ENCODE measurements at places on chromosomes 2 and 18.

DNA sequence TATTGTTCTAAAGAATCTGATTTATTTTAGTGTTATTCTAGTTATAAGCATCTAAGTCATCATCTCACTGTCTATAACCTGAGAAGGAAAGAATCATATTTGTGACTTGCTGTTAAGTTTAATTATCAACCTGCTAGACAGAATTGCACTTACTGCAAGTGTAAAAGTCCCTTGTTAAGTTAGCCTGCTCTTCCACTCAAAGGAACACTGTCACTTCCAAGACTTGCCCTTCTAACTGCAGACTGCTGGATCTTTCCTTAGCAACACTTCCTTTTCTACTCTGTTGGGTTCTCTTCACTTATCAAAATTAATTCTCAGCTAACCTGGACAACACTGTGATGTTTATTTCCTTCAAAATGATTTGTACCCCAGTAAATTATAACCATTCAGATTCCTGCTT is 323.2 kb upstream of the TFPI start:
- DNase-seq = no peak

DNA sequence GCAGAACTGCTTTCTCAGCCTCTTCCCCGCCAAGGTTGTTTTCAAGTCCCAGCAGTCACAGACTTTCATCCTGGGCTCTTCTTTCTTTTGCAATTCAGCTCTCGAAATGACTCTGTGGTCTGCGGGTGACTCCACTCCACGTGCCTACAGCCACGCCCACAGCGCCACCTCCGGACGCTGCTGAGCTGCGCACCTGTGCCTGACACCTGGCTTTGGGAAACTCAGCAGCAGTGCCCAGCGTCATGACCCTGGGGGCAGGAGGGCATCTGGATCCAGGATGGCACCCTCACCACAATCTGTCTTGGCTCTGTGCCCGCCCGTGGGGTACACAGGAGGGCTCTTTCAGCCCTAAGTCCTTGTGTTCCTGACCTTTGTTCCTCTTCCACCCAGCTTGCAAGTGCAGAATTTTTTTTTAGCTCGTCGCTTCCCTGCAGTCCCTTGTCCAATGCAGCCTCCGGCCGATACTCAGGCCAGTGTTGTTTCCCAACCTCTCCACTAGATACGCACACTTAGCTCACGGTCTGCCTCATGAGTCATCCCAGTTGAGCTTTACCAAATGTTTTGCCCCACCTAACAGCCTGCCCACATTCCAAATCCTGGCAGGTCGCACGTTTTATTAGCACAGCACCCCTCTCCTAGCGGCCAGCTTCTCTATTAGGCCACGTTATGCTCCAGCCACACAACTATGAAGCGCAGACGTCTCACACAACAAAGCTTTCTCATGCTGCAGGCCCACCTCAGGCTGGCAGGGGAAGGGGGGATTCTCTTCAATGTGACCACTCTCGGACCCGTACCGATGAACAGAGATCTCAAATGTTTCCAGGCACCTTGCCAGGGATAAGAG is 6.5 kb upstream of the CAPN10 start:
- DNase-seq = peak; percentile 84

GRCh38 chr2:175309799-175310198 is 128.3 kb upstream of the ATP5MC3 start:
- peak; percentile 65 for DNase-seq

DNA sequence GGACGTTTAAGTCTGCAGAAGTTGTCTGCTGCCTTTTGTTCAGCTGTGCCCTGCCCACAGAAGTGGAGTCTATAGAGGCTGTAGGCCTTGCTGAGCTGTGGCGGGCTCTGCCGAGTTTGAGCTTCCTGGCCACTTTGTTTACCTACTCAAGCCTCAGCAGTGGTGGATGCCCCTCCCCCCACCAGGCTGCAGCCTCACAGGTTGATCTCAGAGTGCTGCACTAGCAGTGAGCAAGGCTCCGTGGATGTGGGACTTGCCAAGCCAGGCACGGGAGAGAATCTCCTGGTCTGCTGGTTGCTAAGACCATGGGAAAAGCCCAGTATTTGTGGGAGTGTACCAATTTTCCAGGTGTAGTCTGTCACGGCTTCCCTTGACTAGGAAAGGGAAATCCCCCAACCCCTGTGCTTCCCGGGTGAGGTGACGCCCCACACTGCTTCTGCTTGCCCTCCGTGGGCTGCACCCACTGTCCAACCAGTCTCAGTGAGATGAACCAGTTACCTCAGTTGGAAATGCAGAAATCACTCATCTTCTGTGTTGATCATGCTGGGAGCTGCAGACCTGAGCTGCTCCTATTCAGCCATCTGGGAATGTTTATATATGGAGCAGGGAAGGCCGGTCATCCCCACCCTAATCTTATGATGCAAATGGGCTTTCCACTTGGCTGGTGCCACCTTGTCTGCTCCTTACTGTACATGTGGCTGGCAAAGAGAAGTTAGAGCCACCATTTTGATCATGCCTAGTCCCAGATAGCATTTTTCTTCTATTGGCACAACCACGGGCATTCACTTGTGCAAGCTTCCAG is 156.9 kb upstream of the ITGA6 start:
- no peak for DNase-seq

- DNase-seq = no peak
These were observed 186.4 kb upstream of the FAM98A start for GRCh38 chr2:33785201-33786106.

- DNase-seq = no peak
These were observed 103.1 kb downstream of the SH3BP4 start for GRCh38 chr2:235054919-235055318.

DNA sequence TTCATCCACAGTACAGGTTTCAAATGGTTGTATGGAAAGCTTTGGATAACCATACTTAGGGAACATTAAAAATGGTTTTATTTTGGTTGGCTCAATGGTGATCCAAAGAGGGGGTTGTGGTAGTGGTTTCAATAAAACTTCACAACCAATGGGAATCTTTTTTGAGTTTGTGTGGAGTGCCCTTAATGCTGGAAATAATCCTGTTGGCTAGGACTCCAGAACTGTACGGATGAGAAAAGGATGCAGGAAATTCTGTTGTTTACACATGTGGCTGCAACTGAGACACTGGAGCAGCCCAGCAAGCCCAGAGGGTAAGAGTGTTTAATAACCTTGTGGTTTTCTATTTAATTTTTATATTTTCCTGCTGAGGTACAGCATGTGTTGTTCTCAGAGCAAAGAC is at the start of gene CCDC102B:
TSS of gene CCDC102B (plus strand) at position 210 of the 400 bp plus-strand sequence. CDS start 38,684 bp downstream, outside the sequence.
- DNase-seq = no peak

GRCh38 chr2:107735201-107735600 is 91.5 kb upstream of the RGPD4 start:
- DNase-seq = no peak

DNA sequence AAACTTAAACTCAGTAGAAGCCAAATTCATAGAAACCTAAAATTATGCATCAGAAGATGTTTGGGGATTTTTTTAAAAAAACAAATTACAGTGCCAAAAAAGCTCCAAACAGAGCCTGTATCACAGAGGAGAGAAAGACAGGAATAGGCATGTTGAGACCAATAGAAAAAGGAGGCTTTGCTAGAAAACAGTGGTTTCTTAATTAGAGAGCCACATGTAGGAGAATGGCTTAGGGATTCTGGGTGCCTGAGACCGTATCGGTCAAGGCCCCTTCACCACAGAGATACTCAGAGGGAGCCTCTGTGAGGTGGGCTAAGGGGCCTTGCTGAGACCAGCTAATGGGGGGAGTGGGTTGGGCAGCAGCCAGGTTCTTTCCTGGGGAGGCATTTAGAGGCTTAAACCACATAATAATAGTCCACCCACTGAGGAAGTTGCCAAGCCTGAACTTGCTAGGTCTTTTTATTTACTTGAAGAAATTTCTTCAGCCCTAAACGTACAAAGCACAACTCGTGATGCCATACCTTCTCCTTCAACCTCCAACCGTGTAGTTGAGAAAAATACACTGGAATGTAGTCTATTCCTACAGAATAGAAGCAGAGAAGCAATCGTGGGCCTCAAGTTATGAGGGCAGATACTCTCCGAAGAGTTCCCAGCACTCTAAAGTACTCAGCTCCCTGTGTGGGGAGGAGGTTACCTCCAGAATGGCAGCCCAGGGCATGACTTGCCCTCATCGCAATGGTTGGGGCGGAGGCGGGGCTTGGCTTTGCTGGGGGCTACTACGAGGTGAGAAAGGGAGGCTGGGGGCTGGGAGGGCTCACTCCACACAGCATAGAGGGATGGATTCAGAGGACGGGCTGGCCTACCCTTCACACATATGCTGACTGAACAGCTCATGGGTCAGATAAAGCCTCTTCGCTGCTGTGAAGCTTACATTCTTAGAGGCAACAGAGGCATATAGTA is 237.9 kb downstream of the TPGS2 start:
- DNase-seq = no peak

GRCh38 chr2:59277671-59278070 is 1036.5 kb upstream of the FANCL start:
- peak; percentile 6 for DNase-seq

GRCh38 chr2:20438334-20439192 is 8.3 kb upstream of the RHOB start:
- peak; percentile 49 for DNase-seq

- DNase-seq = no peak
These were observed 6.7 kb upstream of the IAH1 start for GRCh38 chr2:9467687-9468086.

GRCh38 chr2:2645162-2645855 is 314.2 kb upstream of the MYT1L start:
- no peak for DNase-seq

DNA sequence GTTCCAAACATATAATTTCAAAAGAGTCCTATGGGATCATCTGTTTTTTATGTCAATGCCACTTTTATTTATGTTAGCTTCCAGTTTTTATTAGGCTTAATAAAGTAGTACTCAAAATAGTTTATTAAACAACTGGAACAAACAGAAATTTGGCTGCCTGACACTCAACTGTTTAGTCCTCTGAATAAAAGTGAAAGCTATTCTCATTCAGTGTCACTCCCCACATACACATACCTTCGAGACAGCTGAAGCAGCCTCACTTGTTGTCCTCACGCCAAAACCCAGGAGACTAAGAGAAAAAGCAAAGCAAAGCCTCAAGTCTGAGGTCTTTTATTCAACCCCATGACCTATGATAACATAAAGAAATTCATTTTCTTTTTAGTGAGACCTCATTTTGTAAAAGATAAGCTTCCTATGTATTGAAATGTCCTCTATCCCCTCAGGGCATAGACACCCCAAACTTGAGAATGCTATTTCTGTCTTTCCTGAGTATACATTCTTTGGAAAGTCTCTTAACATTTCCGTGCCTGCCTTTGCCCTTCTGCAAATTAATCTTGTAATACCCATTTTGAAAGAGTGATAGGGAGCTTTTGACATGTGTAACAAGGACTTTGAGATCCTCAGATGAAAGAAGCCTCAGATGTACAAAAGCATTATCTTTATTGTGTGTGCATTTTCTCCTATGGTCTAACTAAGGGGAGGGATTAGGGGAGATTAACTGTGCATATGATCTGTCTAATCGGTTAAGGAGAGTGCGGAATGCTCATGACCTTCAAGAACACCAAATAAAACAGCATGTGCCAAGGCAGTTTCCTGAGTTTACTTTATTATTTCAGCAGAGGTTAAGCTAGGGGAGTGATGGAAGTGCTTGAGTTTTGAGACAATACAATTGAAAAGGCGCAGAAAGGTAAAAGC is 1523.7 kb upstream of the PIK3C3 start:
- no peak for DNase-seq

DNA sequence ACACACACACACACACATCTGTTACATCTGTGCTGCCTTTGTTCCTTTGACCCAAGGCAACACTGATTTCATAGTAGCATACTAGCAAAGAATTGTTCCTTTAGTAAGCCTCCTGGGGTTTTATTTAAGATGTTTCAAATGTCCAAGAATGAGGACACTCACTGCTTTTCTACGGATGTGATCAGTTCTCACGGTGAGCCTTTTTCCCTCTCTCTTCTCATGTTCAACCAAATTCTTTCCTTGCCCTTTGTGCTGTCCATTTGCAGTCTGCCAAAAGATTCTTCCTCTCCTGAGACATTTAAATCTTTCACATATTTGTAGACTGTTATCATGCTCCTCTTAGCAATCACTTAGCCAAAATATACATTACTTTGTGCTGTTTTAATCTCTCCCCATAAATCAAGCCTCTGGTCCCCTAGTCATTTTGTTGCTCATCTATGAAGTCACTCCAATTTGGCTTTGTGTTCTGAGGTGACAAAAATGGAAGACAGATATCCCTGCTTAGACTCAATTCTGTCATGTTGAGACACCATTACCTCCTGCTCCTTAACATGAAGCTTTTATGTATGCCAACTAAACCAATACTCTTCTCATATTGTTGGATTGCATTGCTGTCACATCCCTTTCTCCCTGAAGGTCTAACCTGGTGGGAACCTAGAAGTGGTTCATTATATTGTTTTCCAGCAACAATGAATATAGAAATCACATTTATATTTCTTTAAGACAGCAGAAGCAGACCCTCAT is 1605.3 kb upstream of the ACVR2A start:
- no peak for DNase-seq

- peak; percentile 68 for DNase-seq
These were observed 101.1 kb downstream of the ZBTB7C start for GRCh38 chr18:48308027-48308635.

GRCh38 chr18:9482790-9483189 is 7.5 kb downstream of the RALBP1 start:
- DNase-seq = no peak

DNA sequence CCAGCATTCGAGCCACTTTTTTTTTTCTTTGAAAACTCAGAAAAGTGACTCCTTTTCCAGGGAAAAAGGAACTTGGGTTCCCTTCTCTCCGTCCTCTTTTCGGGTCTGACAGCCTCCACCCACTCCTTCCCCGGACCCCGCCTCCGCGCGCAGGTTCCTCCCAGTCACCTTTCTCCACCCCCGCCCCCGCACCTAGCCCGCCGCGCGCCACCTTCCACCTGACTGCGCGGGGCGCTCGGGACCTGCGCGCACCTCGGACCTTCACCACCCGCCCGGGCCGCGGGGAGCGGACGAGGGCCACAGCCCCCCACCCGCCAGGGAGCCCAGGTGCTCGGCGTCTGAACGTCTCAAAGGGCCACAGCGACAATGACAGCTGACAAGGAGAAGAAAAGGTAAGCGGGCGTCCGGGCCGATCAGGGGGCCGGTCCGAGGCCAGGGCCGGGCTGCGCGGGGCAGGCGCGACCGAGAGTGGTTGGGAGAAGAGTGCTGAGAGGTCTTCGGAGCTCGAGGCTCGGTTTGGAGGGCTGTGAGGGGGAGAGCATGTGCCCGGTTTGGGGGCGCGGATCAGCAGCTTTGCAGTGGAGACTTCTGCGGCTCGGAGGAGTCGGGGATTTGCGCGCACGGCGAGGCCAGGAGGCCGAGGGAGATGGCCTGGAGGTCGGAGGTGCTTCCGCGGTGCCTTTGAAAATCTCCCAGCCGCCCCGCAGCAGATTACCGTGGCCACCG is 502 bp downstream of the EPAS1 start:
- peak; percentile 81 for DNase-seq

- DNase-seq = no peak
These were observed 371.0 kb downstream of the GALNT13 start for GRCh38 chr2:154242687-154243086.

DNA sequence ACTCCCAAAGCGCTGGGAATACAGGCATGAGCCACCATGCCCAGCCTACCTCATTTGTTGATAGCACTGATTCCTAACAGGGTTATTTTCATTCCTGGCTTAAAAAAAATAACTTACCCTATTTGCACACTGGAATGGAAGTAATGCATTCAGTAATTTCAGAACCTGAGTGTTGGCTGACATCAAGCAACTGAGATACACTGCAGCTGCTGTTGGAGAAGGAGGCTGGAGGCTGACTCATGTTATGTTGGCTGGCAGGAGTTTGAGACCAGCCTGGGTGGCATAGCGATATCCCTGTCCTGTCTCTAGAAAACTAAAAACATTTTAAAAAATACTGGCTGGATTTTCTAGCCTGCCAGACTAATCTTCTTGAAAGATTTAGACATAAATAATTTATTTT is 385.1 kb upstream of the MEX3C start:
- no peak for DNase-seq

All from Calu3 (cell line).